Stimulated activated naive CD4-positive, alpha-beta T cell (primary cell): ENCODE measurements at places on chromosomes 4 and X.
A peak's percentile ranks its signal among the peaks of the same experiment; 100 is the strongest.

GRCh38 chr4:25687773-25688172 lies 32.1 kb downstream of the SLC34A2 start:
- DNase-seq = no peak

DNA sequence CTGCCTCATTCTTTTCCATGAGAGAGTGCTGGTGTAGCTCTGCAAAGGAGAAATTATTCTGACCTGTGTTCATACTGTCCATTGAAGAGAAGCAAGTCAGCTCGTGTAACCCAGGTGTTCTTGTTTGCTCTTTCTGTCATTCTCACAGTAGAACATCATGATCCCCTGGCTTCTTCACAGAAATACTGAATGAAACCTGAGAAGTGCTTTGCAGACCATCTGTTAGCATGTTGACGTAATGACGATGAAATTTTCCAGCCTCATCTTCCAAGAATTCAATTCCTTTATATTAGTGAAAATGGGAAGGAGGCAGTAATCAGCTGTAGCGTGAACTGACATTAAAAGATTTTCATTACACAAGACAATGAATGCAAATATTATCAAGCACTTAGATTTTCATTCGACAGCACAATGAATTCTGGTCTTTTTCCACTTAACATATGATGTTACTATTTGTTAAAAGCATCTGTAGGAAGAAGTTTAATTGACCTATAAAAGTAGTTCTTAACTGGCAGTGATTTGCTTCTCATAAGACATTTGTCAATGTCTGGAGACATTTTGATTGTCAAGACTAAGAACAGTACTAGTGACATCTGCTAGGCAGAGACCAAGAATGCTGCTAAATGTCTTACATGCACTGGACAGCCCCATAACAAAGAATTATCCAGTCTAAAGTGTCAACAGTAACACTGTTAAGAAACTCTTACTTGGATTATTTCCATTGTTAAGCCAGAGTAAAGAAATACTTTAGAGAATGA lies 246.3 kb downstream of the BANK1 start:
- no peak for DNase-seq

DNA sequence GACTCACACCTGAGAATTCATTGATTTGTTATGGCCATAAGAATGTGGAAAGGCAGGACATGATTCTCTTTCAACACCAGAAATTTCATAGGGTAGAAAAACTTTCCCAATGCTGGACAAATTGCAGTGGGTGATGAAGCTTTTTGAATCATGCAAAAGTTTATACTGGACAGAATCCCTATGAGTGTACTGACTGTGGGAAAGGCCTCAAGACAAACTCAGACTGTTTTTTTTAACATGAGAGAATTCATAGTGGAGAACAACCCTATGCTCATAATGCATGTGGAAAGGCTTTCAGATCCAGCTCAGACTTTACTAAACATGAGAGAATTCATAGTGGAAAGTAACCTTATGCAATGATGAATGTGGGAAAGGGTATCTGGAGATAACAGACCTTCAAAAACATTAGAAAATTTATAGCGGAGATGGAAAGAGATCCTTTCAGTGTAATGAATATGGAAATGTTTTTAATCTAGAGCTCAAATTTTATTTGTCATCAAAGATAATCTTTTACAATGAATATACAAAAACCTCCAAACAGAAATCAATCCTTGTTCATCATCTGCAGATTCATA lies 36.2 kb upstream of the MAGED1 start:
- DNase-seq = no peak

DNA sequence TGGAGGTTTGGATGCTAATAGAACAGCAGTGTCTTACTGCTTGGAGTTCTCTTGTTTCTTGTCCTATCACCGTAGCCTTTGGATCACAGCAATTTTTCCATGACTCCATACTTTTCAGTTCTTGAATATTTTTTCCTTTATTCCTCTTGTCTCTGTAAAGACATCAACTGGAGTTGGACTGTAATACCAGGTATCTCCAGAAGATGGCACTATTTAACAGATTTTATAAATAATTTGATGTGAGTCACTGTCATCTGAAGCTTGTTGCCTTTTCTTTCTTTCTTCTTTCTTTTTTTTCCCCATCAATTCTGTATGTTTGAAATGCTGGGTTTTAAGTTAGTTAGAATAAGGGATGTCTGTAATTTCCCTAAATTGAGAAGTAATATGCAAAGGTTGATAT lies 24.1 kb downstream of the HPRT1 start:
- DNase-seq = no peak

GRCh38 chrX:142503967-142504643 lies 299.0 kb upstream of the MAGEC2 start:
- DNase-seq = no peak

DNA sequence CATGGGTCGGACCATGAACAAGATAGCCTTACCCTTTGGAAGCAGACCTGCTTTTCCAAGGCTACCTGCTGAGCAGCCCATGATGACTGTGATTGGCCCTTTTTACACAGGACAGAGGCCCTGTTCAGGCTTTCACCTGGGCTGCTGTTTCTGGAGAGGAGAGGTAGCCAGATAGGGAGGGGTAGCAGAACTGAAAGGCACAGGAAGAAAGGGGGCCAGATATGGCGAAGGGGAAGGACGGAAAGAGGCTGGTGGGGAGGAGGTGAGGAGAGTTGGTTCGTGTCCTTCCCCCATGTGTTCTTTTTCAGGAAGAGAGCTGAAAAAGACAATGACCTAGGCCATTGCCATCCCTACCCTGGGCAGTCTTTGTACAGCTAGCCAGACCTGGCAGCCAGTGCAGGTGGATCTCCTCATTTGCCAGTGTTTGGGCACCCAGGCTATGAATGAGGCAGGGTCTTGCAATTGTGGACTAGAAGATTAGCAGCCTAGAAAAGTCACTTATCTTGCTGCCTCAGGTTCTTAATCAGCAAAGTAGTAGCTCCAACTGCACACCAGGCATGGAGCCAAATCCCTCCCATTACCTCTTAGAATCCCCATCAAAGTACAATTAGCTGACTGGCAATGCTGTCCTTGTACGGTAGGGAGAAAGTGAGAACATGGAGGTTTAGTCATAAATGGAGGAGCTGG lies 139.6 kb downstream of the AMMECR1 start:
- DNase-seq = no peak

DNA sequence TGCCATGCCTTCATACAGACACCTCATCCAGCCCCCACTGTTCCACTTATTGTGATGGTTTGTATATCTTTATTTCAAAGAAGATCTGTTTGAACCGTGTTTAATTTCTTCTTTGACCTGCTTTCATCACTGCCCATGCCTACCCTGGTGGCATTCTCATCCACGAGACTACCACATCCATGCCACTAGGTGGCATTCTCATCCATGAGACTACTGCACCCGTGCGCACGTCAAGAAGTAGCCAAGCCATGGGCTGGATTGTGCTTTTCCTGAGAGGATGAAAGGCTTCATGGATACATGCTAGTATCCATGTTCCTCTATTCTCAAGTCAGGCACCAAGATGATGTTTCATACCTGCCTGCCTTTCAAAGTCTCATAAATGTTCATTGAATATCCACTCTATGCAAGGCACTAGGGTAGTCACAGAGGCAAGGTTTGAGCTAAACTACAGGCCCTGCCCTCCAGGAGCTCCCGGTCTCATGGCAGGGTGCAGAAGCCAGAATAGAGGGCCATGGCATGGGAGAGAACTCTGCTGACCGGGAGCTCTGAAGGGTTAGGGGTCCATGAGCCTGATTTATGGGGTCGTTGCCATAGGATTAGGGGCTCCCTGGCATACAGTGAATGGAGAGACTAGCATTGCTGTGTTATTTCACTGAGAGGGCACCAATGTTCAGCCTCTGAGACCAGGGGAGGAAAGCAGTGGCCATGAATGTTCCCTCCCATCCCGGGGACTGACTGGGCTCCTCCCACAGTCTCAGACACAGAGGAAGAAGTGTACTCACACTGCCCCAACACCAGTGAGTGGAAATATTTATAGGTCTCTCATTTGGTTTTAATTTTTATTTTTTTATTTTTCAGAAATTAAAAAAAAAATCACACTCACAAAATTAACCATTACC lies 24.8 kb upstream of the EOLA2 start:
- peak; percentile 2 for DNase-seq

- no peak for DNase-seq
Measured at GRCh38 chrX:18003876-18004275, 142.8 kb upstream of the RAI2 start.

GRCh38 chrX:31376408-31377022 lies 304.7 kb upstream of the FTHL17 start:
- no peak for DNase-seq

GRCh38 chrX:9456250-9457074 lies 8.4 kb upstream of the TBL1X start:
- peak; percentile 13 for DNase-seq

DNA sequence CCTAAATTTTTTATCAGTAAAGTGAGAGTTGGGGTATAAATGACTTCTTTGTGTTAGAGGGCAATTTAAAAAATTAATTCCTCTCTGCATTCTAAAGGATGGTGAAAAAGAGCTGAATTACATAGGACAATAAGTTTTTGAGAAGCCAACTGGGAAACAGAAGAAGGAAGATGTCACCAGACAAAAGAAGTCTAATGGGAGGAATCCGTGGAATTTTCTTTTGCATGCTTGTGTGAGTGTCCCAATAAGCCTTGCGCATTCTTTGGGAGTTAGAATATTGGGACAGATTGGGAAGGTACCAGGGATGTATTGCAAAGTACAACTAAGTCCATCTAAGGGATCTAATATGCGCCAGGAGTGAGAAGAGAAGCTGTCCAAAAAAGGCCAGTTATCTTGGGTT lies 35.1 kb upstream of the NR3C2 start:
- DNase-seq = no peak

GRCh38 chrX:31480696-31481095 lies 408.9 kb upstream of the FTHL17 start:
- no peak for DNase-seq

- DNase-seq = no peak
Measured at GRCh38 chrX:123093792-123094191, 90.3 kb upstream of the GRIA3 start.

GRCh38 chrX:40964633-40965586 lies 120.3 kb upstream of the USP9X start:
- no peak for DNase-seq

- DNase-seq = no peak
Measured at GRCh38 chr4:1021386-1022050, 10.1 kb downstream of the FGFRL1 start.

DNA sequence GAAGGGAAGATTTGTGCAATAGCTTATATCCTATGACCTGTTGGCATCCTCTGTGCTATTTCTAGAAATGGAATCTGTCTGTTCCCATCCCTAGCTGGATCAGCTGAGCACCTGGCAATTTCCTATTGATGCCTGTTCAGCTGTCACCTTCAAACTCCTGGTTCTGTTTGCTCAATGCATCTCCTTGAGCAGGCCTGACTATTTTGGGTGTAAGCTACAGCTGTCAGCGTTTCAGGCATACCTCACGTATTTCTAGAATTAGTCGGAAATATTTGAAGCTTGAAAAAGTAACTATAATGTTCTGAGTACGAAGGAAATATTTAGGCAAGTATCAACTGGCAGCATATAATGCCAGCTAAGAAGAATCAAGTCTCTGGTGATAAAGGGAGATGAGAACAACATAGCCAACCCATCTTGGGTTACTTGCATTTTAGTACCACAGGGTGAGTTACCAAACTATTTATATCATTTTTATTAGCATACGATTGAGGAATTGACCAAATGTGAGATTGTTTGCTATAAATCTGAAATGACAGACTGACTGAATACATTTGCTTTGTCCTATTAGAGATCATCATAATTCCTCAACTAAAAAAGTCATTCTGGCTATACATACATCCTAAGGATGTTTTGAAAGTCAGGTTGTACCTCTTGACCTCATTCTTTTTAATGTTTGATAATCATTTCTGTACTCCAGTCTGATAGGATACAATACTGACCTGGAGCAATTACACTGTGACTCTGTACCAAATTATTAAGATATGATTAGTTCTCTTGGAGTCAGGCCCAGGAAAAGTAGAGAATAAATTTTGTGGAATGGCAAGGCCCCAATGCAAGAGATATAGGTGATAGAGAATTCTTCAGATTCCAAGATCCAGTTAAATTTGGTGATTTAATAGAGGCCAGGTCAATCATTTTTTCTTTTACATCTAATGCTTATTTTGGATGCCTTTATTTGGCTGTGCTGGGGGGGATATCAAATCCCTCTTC lies 36.4 kb upstream of the PLAC1 start:
- no peak for DNase-seq

DNA sequence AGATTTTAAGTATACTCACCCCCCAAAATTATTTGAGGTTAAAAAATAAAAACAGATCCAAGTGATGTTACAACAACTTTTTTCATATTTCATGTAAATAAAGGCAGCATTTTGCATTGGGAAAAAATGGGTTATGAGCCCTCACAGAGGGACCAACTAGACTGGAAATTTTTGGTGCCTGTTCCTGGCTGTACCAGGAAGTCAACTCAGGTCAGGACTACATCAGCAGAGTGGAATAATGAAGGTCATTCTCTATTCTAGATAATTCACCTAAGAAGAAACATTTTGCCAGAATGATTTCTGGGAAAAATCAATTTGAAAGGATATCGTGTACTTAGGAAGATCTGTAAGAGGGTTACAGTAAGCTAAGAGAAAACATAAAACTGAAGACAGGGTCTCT lies 66.8 kb downstream of the CORIN start:
- DNase-seq = no peak

- no peak for DNase-seq
Measured at GRCh38 chr4:52825460-52826090, 36.5 kb upstream of the RASL11B start.

DNA sequence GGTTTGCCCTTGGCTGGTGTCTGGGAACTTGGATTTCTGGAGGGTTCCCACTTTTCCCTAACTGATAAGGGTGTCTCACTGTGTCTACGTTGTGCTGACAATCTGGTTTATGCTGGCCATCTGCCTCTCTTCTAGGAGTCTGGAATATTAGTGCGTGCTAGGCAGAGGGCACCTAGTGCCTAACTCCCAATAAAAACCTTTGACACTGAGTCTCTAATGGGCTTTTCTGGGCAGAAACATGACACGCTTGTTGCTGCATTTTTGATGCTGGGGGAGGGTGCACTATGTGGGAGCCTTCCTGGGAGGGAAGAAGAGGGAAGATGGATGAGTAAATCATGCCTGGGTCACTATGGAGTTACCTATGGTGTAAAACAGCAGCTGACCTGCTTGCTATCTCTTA lies 16.3 kb upstream of the ZNF41 start:
- DNase-seq = no peak

DNA sequence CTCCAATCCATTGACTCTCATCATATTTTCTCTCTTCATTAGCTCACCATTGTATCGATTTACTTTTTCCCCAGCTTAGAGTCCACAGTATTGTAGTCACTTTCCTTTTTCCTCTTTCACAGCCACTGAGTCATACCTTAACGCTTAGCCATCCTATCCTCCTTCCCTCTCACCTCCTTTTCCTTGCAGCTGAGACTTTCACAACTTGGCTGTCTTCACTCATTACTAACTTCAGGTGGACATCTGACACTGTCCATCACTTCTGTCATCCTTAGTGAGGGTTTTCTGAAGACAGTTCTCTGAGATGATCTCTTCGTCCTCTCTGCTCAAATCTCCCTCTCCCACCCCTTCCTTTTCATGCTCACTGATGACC lies 70.5 kb upstream of the ESX1 start:
- no peak for DNase-seq

GRCh38 chrX:69060631-69061408 lies 104.4 kb downstream of the PJA1 start:
- no peak for DNase-seq

GRCh38 chr4:47075262-47075661 lies 43.9 kb downstream of the GABRB1 start:
- DNase-seq = no peak

- DNase-seq = no peak
Measured at GRCh38 chr4:184359888-184360287, 114.5 kb downstream of the IRF2 start.
